ENCODE measurements at places on chromosomes 5 and 9. TPM values are rescaled to one million over a fixed set of nuclear protein-coding genes. Genes with fewer than 3 reads are reported as not detected.

The SGCD gene
- total RNA-seq, result 0.22 TPM

The CCL27 gene
- total RNA-seq, result not detected

The KLF4 gene
- total RNA-seq, result 0.28 TPM

The UHRF2 gene
- 53.0 TPM for total RNA-seq

The NMUR2 gene
- total RNA-seq, result not detected

The GRIN3A gene
- not detected for total RNA-seq

The ISL1 gene
- 11.1 TPM for total RNA-seq

The HSPB3 gene
- not detected for total RNA-seq

The F2RL1 gene
- 0.39 TPM for total RNA-seq

The PANK3 gene
- 79.2 TPM for total RNA-seq

The NEURL1B gene
- total RNA-seq, result 5.1 TPM

The PLPPR1 gene
- not detected for total RNA-seq

The ZFP2 gene
- 0.24 TPM for total RNA-seq

The MYMK gene
- total RNA-seq, result not detected

The GOLGA1 gene
- total RNA-seq, result 21.7 TPM

The PCDHA12 gene
- 10.7 TPM for total RNA-seq

The RGMB gene
- total RNA-seq, result 16.4 TPM

The AMBP gene
- not detected for total RNA-seq

The PCDHGA2 gene
- total RNA-seq, result 1.8 TPM

The SPINK4 gene
- total RNA-seq, result not detected

The FGFR4 gene
- 17.2 TPM for total RNA-seq
